Neuronal stem cell (in vitro differentiated cells): ENCODE measurements at places on chromosomes 7 and 10.

- H3K4me3 ChIP-seq: no peak overlapping the region
- H3K4me1 ChIP-seq: no peaks in the 10 kb centered on the region
- DNase-seq: no peak
- H3K36me3 ChIP-seq: no peaks in the 10 kb centered on the region
- no peaks in the 10 kb centered on the region for H3K27me3 ChIP-seq
These were observed 721.9 kb downstream of the TNS3 start for GRCh38 chr7:46859963-46860475.

- H3K4me1 ChIP-seq: peaks cover 37% of the 10 kb centered on the region
- H3K27me3 ChIP-seq: no peaks in the 10 kb centered on the region
- H3K36me3 ChIP-seq: peaks cover 88% of the 10 kb centered on the region
- no peak overlapping the region for H3K27ac ChIP-seq
These were observed 125.1 kb upstream of the PPIF start for GRCh38 chr10:79222186-79222585.

DNA sequence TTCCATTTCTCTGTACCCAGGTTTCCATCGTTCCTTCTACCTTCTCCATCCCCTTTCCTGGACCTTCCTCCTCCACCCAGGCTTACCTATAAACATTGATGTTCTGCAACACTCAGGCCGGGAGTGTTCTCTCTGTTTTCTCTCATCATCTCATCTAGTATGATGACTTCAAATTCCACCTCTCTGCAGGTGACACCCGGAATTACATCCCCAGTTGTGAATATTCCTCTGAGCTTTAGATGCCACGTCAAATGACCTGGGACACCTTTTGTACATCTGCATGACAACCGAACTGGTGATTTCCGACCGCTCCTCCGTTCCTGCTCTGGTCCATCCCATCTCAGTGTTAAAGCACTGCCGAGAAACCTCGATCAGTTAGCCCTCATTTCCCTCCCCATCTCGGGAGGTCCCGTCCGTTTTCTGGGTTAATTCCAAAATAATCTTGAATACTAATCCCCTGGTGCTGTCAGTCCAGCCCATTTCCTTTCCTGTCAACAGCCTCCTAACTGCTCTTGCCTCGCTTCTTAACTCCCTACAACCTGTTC lies 76.7 kb upstream of the SAMD8 start:
- no peaks in the 10 kb centered on the region for H3K4me1 ChIP-seq
- no peak overlapping the region for H3K4me3 ChIP-seq
- H3K36me3 ChIP-seq: peaks cover 15% of the 10 kb centered on the region
- H3K27me3 ChIP-seq: no peaks in the 10 kb centered on the region
- DNase-seq: no peak

GRCh38 chr7:876972-877311 lies 588 bp downstream of the GET4 start:
- peak overlapping the region; percentile 98 for H3K4me3 ChIP-seq
- H3K27me3 ChIP-seq: no peaks in the 10 kb centered on the region
- DNase-seq: peak; percentile 33

DNA sequence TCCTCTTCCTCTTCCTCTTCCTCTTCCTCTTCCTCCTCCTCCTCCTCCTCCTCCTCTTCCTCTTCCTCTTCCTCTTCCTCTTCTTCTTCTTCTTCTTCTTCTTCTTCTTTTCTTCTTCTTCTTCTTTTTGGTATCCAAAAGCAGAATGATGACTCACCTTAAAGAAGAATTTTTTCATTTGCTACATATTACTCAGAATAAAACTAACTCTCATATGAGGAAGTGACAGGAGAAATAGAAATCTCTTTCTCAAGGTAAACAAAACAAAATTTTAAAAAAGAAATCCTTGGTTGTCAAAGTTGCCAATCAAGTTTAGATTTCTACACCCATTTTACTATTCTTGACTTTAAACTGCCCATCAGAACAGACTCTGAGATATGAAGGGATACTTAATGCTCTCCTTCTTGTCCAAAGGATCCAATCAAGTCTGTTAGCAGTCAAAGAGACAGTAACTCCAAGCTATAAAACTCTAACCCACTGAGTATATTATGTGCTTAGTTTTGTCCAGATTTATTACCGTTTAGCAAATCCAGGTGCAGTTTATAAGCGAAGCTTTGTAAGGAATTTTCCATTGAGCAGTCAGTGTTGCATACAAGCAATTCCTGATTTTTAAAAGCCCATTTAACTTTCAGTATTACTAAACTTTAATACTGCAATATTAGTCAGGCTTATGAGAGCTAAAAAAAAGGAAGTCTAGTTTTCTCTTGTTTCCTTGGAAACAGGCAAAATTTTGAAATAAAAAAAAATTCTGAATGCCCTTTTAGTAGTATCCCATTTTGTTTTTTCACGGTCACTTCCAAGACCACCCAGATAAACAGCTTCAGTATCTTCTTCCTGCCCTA lies 43.1 kb upstream of the SNX13 start:
- no peaks in the 10 kb centered on the region for H3K27me3 ChIP-seq
- no peak overlapping the region for H3K4me3 ChIP-seq
- DNase-seq: no peak
- H3K4me1 ChIP-seq: no peaks in the 10 kb centered on the region
- H3K27ac ChIP-seq: no peak overlapping the region
- H3K36me3 ChIP-seq: no peaks in the 10 kb centered on the region

GRCh38 chr7:121259826-121260225 lies 69.0 kb upstream of the WNT16 start:
- H3K27me3 ChIP-seq: no peaks in the 10 kb centered on the region
- no peaks in the 10 kb centered on the region for H3K36me3 ChIP-seq
- no peak for DNase-seq
- H3K27ac ChIP-seq: no peak overlapping the region
- no peak overlapping the region for H3K4me3 ChIP-seq

DNA sequence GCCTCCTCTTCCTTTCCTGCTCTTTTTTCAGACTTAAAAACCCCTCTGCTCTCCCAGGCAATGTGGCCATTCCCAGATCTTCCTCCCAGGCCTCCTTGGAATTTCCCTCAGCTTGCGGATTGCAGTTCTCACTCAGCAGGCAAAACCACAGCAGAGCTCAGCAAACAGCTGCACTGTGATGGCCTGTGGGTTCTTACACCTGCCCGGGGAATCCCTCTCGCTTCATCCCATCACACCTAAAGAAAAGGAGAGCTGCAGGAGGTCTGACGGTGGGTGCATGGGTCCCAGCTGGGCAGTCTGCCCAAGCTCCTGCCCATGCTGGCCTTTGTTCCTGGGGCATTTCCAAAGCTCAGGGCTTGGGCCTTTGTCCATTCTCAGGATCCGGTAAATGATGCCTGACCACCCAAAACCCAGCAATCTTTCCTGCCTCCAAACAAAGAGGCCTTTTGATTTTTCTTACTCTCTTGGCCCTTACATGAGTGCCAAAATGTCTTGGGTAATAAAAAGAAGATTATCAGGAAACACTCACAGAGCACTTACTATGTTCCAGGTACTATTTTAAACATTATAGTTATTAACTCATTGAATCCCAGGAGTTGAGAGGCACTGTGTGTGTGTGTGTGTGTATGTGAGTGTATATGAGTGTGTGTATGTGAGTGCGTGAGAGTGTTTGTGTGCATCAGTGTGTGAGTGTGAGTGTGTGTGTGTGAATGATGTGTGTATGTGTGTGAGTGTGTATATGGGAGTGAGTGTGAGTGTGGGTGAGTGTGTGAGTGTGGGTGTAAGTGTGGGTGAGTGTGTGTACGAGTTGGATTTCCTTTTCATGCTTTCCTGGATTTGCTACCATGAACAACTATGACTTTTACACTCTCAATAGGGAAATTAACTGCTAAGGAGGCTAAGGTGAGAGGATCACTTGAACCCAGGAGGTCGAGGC lies 64.5 kb upstream of the PODXL start:
- no peak for DNase-seq
- peaks cover 21% of the 10 kb centered on the region for H3K4me1 ChIP-seq
- no peak overlapping the region for H3K27ac ChIP-seq

DNA sequence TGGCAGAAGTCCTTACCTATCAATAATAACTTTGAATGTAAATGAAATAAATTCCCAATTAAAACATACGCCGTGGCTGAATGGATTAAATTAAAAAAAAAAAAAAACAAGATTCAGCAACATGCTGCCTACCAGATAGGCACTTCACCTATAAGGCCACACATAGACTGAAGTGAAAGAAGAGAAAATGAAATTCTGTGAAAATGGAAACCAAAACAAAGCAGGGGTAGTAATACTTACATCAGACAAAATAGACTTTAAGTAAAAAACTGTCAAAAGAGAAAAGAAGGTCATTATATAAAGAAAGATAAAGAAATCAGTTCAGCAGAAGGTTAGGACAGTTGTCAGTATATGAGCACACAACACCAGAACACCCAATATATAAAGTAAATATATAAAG lies 55.3 kb downstream of the TCAF1 start:
- no peak overlapping the region for H3K27ac ChIP-seq
- H3K36me3 ChIP-seq: peaks cover 2% of the 10 kb centered on the region
- no peaks in the 10 kb centered on the region for H3K4me1 ChIP-seq
- no peak for DNase-seq
- no peak overlapping the region for H3K4me3 ChIP-seq
- H3K27me3 ChIP-seq: no peaks in the 10 kb centered on the region

DNA sequence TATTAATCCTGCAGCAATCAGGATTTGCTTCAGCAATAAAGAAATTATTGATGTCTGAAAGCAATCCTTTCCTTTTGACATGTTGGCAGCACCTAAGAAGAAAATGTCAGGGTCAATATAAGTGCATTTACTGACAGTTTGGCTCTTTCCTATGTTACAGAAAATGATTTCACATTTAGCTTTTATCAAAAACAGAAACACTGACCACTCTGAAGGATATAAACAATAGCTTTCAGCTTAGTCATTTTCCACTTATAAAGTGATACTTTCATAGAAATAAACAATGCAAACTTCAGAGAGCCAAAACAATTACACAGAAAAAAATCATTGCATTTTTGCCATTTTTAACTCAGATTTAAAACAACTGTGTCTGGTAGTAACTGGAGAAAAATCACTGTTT lies 325.6 kb upstream of the KAT6B start:
- H3K4me1 ChIP-seq: no peaks in the 10 kb centered on the region
- DNase-seq: no peak
- no peaks in the 10 kb centered on the region for H3K27me3 ChIP-seq
- H3K4me3 ChIP-seq: no peak overlapping the region
- no peak overlapping the region for H3K27ac ChIP-seq

- no peaks in the 10 kb centered on the region for H3K36me3 ChIP-seq
- no peak overlapping the region for H3K4me3 ChIP-seq
- no peaks in the 10 kb centered on the region for H3K27me3 ChIP-seq
- no peak for DNase-seq
- H3K4me1 ChIP-seq: peaks cover 5% of the 10 kb centered on the region
These were observed 195.6 kb upstream of the AUTS2 start for GRCh38 chr7:69402696-69403095.

GRCh38 chr7:55172161-55172560 lies 153.3 kb downstream of the EGFR start:
- H3K27ac ChIP-seq: no peak overlapping the region
- H3K4me1 ChIP-seq: no peaks in the 10 kb centered on the region
- no peaks in the 10 kb centered on the region for H3K27me3 ChIP-seq

DNA sequence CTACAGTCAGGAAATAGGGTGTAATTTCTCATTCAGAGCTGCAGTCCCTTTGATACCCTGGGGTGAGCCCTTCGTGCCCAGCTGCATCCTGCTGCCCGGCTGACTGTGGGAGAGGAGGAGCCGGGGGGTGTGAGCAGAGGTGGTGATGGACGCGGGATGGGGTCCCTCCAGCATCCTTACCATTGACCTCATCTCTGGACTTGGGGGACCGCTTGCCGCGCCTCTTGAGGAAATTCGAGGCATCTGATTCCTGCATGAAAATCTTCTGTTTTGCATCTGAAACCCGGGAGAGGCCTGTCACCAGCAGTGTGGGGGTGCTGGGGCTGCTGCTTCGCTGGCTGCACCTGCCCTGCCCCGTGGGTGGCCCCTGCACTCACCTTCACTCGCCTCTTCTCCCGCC lies 816 bp downstream of the UCMA start:
- H3K4me1 ChIP-seq: no peaks in the 10 kb centered on the region
- H3K27ac ChIP-seq: no peak overlapping the region
- DNase-seq: no peak
- no peaks in the 10 kb centered on the region for H3K36me3 ChIP-seq
- H3K4me3 ChIP-seq: no peak overlapping the region
- H3K27me3 ChIP-seq: no peaks in the 10 kb centered on the region

- peaks cover 8% of the 10 kb centered on the region for H3K4me1 ChIP-seq
- H3K36me3 ChIP-seq: no peaks in the 10 kb centered on the region
- H3K27ac ChIP-seq: no peak overlapping the region
- H3K4me3 ChIP-seq: no peak overlapping the region
- no peak for DNase-seq
- H3K27me3 ChIP-seq: no peaks in the 10 kb centered on the region
These were observed 17.7 kb upstream of the IGFBP3 start for GRCh38 chr7:45938626-45939302.

DNA sequence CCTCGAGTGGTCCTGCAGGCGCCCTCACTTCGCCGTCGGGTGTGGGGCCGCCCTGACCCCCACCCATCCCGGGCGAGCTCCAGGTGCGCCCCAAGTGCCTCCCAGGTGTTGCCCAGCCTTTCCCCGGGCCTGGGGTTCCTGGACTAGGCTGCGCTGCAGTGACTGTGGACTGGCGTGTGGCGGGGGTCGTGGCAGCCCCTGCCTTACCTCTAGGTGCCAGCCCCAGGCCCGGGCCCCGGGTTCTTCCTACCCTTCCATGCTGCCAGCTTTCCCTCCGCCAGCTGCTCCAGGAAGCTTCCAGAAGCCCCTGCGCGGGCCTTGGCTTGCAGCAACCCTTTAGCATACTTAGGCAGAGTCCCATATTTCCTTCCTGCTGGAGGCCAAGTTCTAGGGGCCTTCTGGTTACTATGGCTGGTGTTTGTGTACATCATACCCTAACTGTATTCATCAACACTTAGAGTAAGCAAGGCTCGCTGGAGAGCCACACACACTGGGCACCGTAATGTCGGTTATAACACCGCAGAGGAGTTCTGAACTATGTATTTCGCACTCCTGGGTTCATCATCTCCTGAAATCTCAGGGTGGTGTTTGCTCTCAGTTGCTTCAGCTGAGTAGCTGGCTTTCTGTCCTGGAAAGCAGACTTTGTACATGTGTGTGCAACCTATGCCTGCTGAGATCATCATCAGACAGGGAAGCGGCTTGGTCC lies 471 bp downstream of the MGMT start:
- peak overlapping the region; percentile 20 for H3K4me3 ChIP-seq
- H3K27me3 ChIP-seq: no peaks in the 10 kb centered on the region
- no peak for DNase-seq
- H3K36me3 ChIP-seq: no peaks in the 10 kb centered on the region
- no peak overlapping the region for H3K27ac ChIP-seq
- H3K4me1 ChIP-seq: peaks cover 3% of the 10 kb centered on the region

GRCh38 chr10:58546137-58546536 lies 33.5 kb downstream of the BICC1 start:
- H3K4me1 ChIP-seq: no peaks in the 10 kb centered on the region
- no peaks in the 10 kb centered on the region for H3K36me3 ChIP-seq
- H3K27ac ChIP-seq: no peak overlapping the region
- no peaks in the 10 kb centered on the region for H3K27me3 ChIP-seq
- no peak overlapping the region for H3K4me3 ChIP-seq
- DNase-seq: no peak

- no peaks in the 10 kb centered on the region for H3K27me3 ChIP-seq
- no peak overlapping the region for H3K4me3 ChIP-seq
- no peak overlapping the region for H3K27ac ChIP-seq
- DNase-seq: no peak
These were observed 80.9 kb upstream of the TFEC start for GRCh38 chr7:116111475-116111874.

- no peak overlapping the region for H3K4me3 ChIP-seq
- no peak overlapping the region for H3K27ac ChIP-seq
- H3K36me3 ChIP-seq: peaks cover 25% of the 10 kb centered on the region
- H3K27me3 ChIP-seq: no peaks in the 10 kb centered on the region
These were observed 41.4 kb downstream of the GSDME start for GRCh38 chr7:24715661-24716479.

- DNase-seq: no peak
- no peaks in the 10 kb centered on the region for H3K27me3 ChIP-seq
- no peaks in the 10 kb centered on the region for H3K4me1 ChIP-seq
- H3K36me3 ChIP-seq: no peaks in the 10 kb centered on the region
These were observed 70.7 kb upstream of the ADO start for GRCh38 chr10:62733654-62734293.
